ENCODE measurements at places on chromosomes 4 and X. TPM values are rescaled to one million over a fixed set of nuclear protein-coding genes. Genes with fewer than 3 reads are reported as not detected.

The SPIN4 gene
- 8.6 TPM for total RNA-seq

The NAA11 gene
- not detected for total RNA-seq

The LAGE3 gene
- total RNA-seq, result 43.2 TPM

The PRR32 gene
- total RNA-seq, result not detected

The EDNRA gene
- total RNA-seq, result not detected

The CHRDL1 gene
- total RNA-seq, result not detected

The PNMA6F gene
- total RNA-seq, result not detected

The NXF2 gene
- total RNA-seq, result not detected

The VCX3B gene
- total RNA-seq, result not detected

The NMU gene
- total RNA-seq, result 0.67 TPM

The STS gene
- 1.5 TPM for total RNA-seq

The FGA gene
- not detected for total RNA-seq

The GAR1 gene
- total RNA-seq, result 23.6 TPM

The ARX gene
- total RNA-seq, result not detected

The UGT8 gene
- total RNA-seq, result 0.19 TPM

The ARHGEF6 gene
- total RNA-seq, result 97.2 TPM

The USP51 gene
- total RNA-seq, result 1.8 TPM

The CCKAR gene
- total RNA-seq, result not detected

The RAB41 gene
- total RNA-seq, result not detected

The H2BW2 gene
- 0.10 TPM for total RNA-seq

The AFP gene
- not detected for total RNA-seq

The PCDH11X gene
- total RNA-seq, result not detected

The IQSEC2 gene
- 0.10 TPM for total RNA-seq

The SLC26A1 gene
- 0.17 TPM for total RNA-seq

The CD40LG gene
- total RNA-seq, result 139 TPM

The CNGA2 gene
- total RNA-seq, result not detected

The GNRHR gene
- total RNA-seq, result not detected

The SOX3 gene
- not detected for total RNA-seq

The TMPRSS11A gene
- not detected for total RNA-seq

The FAT4 gene
- not detected for total RNA-seq

The PAGE2B gene
- total RNA-seq, result not detected

The GABRE gene
- not detected for total RNA-seq

The SPANXC gene
- not detected for total RNA-seq

The PDZD4 gene
- total RNA-seq, result 0.60 TPM

The ANTXR2 gene
- total RNA-seq, result 30.0 TPM

The HMX1 gene
- not detected for total RNA-seq

The PLXNB3 gene
- total RNA-seq, result 0.35 TPM

The POU4F2 gene
- not detected for total RNA-seq

The PDHA1 gene
- total RNA-seq, result 127 TPM

The REELD1 gene
- total RNA-seq, result 0.08 TPM

The GYPB gene
- total RNA-seq, result not detected

The HTN3 gene
- total RNA-seq, result not detected

The HSFX1 gene
- total RNA-seq, result 0.60 TPM

The LSM6 gene
- 52.2 TPM for total RNA-seq

The HHIP gene
- not detected for total RNA-seq

The NEIL3 gene
- total RNA-seq, result 38.9 TPM

The RXFP1 gene
- total RNA-seq, result not detected

Data from activated CD4-positive, alpha-beta T cell treated with anti-CD3 and anti-CD28 coated beads, Interleukin-2, amount 10 ng/mL, durations not matched to agents 7 days and 5 days (primary cell).